Bronchial epithelial cell (primary cell): ENCODE measurements at places on chromosomes 3 and 15.

- peak; percentile 72 for DNase-seq
These were observed 40.9 kb upstream of the RNU6-1 start for GRCh38 chr15:67880651-67881182.

DNA sequence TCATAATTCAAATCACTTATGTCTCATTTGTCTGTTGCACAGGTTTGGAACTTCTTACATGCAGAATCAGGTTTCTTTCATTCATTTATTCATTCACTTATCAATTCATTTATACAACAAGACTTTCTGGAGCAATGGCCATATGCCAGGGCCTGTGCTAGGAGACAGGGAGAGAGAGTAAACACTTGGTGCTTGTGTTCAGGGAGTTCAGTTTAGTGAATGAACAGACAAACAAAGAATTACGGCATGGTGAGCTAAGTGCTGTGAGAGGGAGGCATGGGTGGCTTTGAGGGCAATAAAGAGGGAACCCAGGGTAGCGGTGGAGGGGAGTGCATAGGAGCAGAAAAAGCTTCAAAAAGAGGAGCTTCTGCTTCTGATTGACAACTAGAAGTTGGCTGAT, 8.5 kb upstream of the IREB2 start:
- no peak for DNase-seq

DNA sequence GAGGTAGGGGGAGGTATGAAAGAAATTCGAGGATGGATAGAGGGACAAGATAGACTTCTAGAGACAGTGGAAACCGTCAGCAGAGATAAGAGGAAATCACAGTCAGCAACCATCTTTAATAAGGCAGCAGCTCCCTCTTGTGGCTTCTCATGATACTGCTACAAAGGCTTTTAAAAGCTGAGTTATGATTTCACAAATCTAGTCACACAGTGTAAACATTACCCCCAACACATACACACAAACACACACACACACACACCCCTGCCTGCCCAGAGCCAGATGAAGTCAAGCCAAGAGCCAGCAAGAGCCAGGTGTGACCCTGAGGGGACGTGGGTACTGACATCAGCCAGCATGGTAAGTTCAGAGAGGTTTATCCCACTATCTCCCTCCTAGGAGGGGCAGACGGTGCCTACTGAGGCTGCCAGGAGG, 18.9 kb upstream of the TGM5 start:
- DNase-seq, result peak; percentile 63

DNA sequence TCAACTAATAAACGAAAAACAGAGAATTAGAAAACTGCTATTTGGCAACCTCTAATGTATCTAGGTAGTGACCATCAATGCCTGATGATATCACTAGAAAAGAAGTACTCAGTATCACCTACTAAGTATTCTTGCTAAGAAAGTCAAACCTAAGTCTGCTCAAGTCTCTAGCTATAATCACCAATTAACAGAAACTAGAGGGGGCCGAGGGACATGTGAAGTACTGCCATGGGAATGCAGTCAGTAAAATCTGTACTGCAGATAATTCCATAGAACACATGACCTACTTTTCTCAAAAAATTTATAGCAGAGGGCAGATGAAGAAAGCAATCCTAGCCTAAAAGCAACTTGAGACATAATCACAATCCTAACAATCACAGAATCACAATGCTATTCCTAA, 51.4 kb downstream of the CPEB1 start:
- DNase-seq, result no peak

GRCh38 chr15:25832158-25832557, 31.0 kb downstream of the ATP10A start:
- DNase-seq, result no peak

DNA sequence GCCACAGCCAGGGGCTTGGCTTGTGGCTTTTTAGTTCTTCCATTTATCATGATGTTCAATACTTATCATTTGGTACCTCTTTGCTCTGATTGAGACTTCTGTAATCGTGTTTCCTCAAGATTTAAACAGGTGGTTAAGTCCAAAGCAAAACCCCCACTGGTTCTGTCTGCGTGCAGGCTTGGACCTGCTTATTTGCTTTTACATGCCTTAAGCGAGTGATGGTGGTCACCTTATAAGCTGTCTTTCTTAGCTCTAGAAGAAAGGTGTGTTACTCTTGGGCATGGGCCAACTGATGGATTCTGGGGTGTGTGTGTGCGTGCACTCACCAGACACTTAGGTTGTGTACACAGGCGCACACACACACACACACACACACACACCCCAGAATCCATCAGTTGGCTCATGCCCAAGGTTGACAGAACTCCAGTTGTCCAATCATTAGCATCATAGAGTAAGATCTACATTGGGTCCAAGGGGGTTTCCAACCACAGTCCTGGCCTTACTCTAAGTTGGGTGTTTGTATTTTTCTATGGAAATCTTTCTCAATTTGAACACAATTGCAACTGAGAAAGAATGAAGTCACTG, 1.2 kb downstream of the MYZAP start:
- DNase-seq, result peak; percentile 63

DNA sequence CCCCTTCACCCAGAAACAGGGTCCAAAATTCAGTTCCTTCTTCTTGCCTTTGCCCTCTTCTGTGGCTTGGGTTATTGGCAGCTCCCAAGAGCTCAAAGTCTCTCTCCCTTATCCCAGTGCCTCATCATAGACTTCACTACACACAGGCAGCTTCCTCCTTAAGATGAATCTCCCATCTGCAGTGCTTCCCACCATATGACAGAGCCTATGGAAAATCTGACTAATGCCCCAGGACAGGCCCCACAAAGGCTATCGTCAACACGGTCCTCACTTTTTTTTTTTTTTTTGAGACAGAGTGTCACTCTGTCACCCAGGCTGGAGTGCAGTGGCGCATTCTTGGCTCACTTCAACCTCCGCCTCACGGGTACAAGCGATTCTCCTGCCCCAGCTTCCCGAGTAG, 194.1 kb downstream of the MEX3B start:
- no peak for DNase-seq

GRCh38 chr3:66629150-66629981, 128.5 kb upstream of the LRIG1 start:
- DNase-seq, result no peak

DNA sequence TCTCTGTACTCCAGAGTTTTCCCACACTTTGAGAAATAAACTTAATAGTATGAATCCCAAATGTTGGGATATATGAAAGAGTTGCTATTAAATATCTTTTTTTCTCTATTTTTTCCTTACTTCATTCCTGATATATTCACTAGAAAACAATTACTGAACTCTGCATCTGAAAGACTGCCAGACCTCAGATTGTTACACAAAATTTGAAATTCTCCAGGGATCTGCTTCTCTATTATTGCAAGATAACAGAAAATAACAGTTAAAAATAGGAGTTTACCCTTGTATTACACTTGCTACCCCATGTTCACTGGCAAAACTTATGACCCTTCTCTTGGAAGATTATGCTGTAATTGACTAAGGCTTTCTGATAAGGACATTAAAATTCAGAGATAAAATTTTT, 11.7 kb upstream of the P3H2 start:
- no peak for DNase-seq

GRCh38 chr15:36882056-36882455, 218.3 kb downstream of the MEIS2 start:
- DNase-seq, result no peak

- no peak for DNase-seq
These were observed 17.5 kb downstream of the LMCD1 start for GRCh38 chr3:8519156-8519555.

DNA sequence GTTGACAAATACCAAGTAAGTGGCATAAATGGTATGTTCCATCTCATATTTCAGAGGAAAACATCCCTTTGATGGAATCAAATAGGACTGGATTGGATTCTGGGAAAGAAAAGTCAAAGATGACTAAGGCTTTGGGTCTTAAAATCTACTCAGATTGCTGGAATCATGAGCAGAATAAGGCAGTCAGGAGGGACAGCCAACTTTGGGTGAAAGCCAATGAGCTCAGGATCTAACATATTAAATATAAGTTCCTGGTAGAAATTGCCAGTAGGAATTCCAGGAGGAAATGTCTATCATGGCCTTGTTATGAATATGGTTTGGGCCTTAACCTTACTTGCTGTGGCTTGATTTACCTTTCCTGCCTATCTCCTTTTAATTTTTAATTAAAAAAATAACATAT, 55.3 kb downstream of the ISL2 start:
- DNase-seq, result no peak

GRCh38 chr3:40332684-40333083, 23.2 kb downstream of the EIF1B start:
- no peak for DNase-seq

DNA sequence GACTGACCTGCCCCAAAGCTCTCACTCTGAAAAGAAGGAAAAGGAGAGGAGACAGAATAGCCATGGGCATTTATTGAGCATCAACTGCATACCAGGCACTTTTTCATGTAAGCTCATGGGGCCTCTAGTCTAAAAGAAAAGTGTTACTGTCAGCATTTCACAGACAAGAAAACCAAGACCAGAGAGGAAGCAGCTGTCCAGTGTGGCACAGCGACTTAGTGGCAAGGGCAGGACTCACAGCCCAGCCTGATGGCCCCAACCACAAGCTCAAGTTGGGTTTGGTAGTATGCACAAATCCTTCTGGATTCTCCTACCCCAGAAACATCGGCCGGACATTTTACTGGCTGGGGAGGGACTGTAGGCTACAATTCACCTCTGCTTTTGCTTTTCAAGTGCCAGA, 5.8 kb downstream of the EFCC1 start:
- DNase-seq, result no peak

DNA sequence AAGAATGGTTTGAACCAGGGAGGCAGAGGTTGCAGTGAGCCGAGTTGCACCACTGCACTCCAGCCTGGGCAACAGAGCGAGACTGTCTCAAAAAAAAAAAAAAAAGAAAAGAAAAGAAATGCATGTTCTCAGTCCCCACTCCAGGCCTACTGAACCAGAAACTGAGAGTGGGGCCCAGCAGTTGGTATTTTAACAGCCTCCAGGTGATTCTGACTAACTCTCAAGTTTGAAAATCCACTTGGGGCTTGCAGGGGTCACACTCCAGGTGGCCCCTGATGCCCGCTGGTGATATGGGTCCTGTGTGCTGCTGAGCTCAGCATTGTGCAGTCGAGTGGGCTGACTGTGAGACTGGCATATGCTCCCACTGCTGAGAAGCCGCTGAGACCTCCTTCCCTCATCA, 133.7 kb upstream of the C2CD4B start:
- no peak for DNase-seq

GRCh38 chr3:72309661-72310418, 524.9 kb upstream of the PROK2 start:
- no peak for DNase-seq

DNA sequence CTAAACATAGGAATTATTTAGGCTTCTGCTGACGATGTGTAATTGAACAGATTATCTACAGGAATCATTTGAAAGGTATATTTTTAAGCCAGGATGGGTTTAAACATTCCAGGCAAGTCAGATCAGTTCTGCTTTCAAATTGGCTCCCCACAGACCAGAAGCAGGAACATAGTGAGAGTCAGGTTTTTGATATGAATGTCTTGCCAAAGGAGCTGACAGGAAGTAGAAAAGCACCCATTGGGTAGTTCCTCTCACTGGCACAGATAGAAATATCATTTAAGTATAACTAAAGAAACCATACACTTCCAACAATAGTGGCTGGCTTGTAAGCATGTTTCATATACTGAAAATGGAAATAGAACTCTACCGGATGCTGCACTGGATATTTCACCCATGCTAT, 95.2 kb downstream of the CLDN1 start:
- no peak for DNase-seq

DNA sequence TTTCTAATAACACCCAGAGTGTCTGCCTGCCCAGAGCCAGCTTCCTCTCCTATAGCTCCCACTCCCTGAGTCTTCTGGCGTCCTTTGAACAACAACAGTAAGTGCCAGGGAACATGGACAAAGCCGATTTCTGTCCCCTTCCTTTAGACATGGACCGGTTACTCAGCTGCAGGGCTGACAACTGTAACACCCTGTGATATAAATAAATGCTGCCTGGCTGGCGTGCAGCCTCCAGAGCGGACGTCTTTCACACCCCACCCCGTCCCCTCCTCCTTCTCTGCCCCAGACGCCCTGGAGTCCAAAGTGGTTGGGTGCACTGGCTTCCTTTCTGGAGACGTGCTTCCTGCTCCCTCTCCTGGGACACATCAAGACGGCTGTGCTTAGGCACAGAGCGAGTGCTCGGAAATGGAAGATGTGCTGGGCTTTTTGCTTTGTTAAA, 281.9 kb upstream of the LRRFIP2 start:
- no peak for DNase-seq

GRCh38 chr3:47594792-47595191, 16.1 kb upstream of the CSPG5 start:
- peak; percentile 70 for DNase-seq

DNA sequence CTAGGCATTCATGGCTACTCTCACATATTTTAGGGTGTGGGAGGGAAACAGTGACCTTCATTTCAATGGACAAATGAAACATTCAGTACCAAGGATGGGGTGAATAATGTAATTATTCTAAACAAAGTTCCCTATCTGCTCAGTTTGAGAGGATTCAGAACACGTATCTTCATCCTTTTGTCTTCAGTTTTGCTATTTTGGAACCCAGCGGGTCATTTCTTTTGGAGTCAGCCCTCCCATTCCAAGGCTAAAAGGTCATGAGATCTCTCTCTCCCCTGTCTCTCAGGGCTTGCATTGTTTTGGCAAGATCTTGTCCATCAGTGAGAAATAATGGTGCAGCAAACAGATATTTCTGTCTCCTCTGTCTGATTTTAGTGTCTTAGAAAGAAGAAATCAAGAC, 16.3 kb upstream of the GATM start:
- no peak for DNase-seq

DNA sequence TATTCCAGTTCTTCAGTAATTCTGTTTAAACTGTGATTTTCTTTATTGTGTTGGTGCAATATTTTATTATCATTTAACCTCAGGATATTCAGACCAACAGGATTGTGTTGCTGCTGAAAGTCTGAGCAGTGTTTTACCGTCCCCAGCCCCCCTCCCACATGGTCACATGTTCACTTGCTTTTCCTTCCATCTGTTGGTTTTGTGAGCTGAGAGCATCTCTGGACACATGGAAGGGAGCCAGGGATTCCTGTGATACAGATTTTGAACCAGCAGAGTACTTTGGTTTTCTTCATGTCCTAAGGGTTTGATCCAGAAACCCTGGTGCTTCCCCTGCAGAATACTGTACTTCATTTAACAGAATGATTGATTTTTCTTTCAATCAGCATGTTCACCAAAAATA, 11.9 kb downstream of the ARRDC4 start:
- DNase-seq, result no peak
